Right atrium auricular region (tissue), 2 donors: ENCODE measurements at places on chromosomes 1 and 21.
A peak's percentile ranks its signal among the peaks of the same experiment; 100 is the strongest.

- DNase-seq, result no peak
These were observed 15.1 kb upstream of the TENT5B start for GRCh38 chr1:27027575-27028250.

DNA sequence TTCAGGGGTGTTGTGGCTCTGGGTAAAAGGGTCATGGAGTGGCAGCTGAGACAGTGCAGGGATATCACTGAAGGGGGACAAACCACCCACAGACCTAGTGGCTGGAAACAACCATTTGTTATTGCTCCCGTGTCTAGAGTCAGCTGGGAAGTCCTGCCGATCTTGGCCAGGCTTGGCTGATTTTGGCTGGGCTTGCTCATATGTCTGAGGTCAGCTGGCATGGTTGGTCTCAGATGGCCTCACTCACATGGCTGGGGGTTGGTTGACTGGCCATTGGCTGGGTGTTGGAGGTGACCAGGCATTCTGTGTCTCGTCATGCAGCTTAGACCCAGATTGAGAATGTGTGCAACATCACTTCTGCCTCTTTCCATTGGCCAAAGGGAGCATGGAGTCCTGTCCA lies 203.8 kb upstream of the POU3F1 start:
- DNase-seq, result no peak

GRCh38 chr21:27033471-27033870 lies 66.6 kb upstream of the ADAMTS5 start:
- DNase-seq, result no peak

GRCh38 chr1:1976031-1976430 lies 27.6 kb downstream of the CFAP74 start:
- no peak for DNase-seq

- no peak for DNase-seq
These were observed 37.3 kb upstream of the PRMT6 start for GRCh38 chr1:107019166-107019565.

GRCh38 chr1:18062185-18062584 lies 45.4 kb upstream of the IGSF21 start:
- no peak for DNase-seq

- DNase-seq, result no peak
These were observed 1.1 kb downstream of the C21orf58 start for GRCh38 chr21:46322351-46323226.

GRCh38 chr1:27570356-27570755 lies 33.6 kb downstream of the AHDC1 start:
- peak; percentile 58 for DNase-seq
